Stimulated activated CD8-positive, alpha-beta memory T cell treated with anti-CD3 and anti-CD28 coated beads, Interleukin-4, amount 100 ng/mL, for 24 hours (primary cell): ENCODE measurements at places on chromosomes 13 and 19.

DNA sequence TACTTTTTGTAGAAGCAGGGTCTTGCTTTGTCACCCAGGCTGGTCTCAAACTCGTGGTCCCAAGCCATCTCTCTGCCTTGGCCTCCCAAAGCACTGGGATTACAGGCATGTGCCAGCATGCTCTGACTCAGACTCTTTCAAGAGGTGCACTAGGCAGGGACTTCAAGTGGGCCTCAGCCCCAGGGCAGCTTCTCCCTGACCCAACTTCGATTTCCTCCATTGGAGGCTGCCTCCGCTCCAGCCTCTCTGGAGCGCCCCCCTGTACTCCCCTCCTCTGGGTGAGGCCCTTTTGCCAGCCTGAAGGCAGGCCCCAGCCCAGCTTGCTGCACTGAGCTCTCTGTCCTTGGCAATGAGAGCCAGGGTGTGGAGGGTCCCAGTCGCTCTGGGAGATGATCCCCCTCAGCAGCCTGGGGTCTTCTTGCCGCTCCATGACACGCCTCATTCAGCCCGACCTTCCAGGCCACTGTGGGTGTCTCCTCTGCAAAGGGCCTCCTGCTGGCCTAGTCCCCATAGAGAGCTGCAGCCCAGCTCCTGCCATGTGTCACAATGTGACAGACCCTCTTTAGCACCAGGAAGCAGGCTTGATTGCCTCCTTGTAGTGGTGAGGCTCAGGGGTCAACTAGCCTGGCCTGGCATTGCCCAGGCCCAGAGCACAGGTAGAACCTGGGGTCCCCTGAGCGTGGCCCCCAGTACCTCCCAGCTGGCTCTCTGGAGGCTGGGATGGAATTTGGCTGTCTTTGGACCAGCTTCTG lies 16.4 kb downstream of the CARM1 start:
- DNase-seq = no peak

DNA sequence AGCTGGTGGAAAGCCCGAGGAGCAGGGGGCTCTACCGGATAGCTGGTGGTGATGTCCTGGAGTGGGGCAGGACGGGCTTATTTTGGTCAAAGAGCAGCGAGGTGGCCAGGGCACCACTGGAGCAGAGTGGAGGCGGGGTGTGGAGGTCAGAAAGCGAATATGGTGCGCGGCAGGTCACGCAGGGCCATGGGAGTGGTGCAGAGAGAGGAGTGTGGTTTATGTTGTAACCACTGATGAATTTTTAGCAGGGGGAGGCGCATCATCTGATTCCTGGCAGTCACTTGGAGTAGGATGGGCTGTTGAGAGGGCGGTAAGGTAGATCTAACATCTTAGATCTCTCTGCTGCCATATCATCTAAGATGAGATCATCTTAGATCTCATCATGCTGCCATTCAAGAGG lies 1.4 kb upstream of the ZNF414 start:
- no peak for DNase-seq

- DNase-seq = no peak
These were observed 280.0 kb downstream of the SHISA2 start for GRCh38 chr13:25771641-25772478.

DNA sequence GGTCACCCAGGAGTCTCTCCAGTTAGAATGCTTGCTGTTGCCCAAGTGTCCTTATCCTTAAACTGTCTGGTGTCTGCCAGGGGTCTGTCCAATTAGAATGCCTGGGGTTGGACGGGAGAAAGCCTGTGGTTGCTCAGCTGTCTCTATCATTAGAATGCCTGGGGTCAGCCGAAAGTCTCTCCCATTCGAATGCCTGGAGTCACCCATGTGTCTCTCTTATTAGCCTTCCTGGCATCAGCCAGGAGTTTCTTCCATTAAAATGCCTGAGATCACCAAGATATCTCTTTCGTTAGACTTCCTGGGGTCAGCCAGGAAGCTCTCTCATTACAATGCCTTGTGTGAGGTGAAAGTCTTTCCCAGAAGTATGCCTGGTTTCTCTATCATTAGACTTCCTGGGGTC lies 1521.0 kb downstream of the UQCRFS1 start:
- no peak for DNase-seq

DNA sequence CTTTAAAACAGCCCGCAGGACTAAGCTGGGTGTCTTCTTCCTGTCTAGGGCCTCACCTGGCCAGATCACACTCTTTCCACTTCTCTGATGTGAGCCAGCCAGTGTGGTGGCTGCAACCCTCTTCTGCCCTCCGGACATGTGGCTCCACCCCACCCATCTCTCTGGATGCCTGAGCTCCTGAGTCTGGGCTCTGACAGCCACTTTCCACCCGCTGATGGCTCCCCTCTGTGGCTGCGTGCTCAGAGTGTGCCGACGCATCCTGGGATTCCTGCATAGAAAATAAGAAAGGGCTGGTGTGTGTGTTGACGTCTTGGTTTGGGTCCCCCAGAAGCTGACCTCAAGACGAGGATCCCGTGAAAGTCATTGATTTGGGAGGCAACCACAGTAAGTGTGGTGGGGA lies 181.6 kb downstream of the URI1 start:
- DNase-seq = no peak
